ENCODE measurements at places on chromosomes 5 and 9.

DNA sequence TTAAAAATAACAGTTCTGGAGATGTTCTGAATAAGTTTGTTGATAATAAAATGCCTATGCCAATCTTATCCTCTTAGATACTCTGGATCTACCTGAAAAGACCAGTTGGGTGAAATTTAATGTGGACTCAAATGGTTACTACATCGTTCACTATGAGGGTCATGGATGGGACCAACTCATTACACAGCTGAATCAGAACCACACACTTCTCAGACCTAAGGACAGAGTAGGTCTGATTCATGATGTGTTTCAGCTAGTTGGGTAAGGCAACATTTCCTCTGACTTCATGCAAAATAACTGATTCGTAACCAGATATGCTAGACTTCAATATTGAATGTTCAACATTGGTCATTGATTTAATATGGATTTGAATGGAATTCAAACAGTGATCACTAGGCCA lies 27.0 kb downstream of the ERAP2 start:
- no peak for DNase-seq

DNA sequence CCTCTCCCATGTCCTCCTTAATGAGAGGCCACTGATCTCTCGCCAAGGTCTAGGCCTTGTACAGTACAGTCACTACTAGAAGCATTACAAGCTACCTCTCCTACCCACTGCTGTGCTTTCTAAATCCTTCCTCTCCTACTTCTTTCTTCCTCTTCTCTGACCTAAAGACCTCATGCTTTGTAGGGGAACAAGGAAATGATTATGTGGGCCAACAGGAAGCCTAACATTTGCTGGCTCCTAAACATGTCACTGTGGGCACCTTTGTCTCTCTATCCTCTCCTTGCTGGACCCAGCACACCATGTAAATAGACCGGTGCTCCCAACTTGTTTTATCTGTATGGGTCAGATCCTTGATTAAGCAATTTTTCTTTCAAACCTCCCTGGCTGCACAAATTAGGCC lies 16.7 kb downstream of the SLC28A3 start:
- no peak for DNase-seq

DNA sequence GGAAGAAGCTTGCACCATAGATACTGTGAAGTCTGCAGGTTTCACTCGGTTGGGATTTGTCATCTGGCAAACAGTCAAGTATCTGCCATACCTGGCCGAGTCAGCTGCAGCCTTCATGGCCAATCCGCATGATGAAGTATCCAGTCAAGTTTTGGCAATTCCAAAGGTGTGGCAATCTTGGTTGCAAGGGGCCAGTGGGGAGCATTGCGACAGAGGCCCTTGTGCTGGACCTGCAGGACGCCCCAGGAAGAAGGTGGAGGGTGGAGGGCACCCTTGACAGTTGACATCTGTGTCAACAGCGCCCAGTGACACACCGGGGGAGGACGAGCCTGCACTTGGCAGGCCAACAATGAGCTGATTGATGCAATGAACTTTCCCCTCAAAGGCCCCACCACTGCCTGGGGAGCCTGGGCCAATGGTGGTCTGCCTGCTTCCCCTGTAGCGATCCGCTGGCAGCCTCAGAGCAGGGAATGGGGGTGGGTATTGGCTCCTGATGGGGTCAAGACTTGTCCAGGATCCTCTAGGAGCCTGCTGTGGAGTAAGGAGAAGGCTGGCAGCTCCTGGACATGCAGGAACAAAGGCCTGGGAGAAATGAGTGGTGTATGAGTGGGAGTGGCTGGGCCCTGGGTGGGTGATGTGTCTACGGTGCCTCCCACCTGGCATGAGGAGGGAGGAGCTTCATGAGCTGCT lies 122.8 kb upstream of the PITX1 start:
- DNase-seq, result no peak

DNA sequence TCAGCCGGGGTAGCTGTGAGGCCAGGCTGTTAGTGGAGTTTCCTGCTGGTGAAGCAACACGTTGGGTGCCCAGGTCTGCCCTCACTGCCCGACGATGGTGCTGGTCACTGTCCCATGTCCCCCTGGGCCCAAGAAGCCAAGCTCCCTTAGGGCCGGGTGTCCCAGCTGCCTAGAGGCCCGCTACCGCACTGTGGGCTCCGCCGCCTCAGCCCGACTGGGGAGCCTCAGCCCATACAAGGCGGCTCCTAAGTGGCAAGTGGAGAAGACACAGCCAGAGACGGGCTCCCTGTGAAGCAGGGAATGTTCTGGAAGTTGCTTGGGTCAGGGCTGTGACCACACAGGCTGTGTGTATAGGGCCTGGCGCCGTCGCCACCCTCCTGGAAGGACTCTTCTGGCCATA lies 96.9 kb downstream of the RXRA start:
- no peak for DNase-seq

DNA sequence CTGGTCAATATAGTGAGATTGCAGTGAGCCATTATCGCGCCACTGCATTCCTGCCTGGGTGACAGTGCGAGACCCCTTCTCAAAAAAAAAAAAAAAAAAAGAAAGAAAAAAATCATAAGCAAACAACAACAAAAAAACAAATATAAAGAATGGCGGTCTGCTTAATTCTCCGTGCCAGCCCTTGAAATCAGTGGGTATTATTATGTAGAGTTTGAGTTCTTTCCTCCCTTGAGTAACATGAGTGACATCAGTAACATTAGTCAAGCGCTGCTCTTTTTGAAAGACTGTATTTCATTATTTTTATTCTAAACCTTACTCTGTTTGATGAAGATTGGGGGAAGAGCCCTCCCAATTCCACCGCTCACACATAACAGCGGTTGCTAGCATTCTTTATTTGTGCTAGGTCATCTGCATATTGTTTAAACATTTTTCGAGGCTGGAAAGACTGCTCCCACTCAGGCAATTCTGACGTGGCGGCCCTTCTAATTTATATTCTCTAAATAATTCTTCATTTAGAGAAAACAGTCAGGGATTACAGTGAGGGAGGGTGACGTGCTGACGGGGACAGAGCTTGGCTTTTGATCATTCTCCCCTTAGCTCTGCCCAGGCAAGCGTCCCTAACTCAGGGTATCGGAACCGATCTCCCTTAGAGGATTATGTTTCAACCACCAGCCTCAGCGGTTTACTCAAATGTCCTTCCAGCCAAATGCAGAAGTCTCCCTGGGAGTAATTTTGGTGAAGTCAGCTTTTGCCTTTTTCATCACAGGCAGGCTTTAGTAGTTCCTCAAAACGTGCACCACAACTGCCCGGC lies 860 bp upstream of the MARCHF6 start:
- DNase-seq, result no peak

- no peak for DNase-seq
These were observed 127.1 kb downstream of the RNF180 start for GRCh38 chr5:64292611-64293215.

DNA sequence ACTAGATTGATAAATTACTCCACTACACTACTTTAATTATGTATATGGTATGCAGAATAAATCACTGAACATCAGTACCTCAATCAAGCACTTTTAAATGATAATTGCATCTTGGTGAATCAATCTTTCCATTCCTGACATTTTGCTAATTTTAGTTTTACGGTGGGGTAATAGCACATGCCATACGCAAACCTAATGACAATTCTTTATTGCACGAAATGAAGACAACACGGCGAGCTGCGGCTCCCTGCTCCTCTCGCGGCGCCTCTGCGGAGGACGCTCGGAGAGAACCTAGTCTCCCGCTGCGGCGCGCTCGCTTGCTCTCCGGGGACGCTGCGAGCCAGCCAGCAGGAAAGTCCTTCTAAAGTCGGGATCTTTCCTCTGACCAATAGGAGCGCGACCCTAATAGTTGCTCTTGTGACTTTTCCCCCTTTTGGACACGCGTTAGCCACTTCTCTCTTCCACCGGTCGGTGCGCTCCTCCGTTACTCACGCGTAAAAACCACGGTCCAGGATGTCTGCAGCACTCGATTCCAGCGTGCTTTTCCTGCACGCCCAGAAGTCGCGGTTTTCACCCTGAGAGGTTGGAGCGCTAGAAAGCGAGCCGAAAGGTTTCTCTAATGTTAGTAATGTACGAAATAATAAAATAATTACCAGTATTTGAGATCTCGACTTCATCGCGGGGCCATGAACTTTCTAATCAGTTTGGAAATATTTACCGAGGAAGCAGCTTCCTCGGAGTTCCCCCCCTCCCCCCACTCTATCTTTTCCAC lies 1.0 kb upstream of the MEF2C start:
- DNase-seq, result peak; percentile 32

- DNase-seq, result no peak
These were observed 57.9 kb downstream of the KIAA1958 start for GRCh38 chr9:112544477-112544876.

GRCh38 chr5:120388016-120388781 lies 75.9 kb upstream of the PRR16 start:
- DNase-seq, result no peak

GRCh38 chr9:131645078-131645776 lies 94.6 kb downstream of the RAPGEF1 start:
- DNase-seq, result no peak

DNA sequence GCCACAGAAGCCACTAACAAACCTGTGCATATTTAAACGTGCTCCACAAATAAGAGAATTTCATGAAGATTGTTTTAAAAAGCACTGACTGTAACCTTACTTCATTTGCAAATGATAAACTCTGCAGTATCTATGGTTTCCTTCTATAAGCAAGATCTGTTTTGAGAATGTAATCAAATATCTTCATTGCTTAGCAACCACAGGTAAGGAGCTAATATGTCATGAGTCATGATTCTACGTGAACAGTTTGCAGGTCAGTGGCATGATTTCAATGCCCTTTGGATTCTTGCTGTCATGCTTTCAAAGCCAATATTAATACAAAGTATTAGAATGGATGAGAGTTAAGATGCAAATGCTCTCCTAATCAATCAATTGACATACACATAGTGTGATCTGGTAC lies 325.0 kb downstream of the EDIL3 start:
- DNase-seq, result no peak

- DNase-seq, result no peak
These were observed 253.9 kb downstream of the CEMIP2 start for GRCh38 chr9:71514344-71514975.

DNA sequence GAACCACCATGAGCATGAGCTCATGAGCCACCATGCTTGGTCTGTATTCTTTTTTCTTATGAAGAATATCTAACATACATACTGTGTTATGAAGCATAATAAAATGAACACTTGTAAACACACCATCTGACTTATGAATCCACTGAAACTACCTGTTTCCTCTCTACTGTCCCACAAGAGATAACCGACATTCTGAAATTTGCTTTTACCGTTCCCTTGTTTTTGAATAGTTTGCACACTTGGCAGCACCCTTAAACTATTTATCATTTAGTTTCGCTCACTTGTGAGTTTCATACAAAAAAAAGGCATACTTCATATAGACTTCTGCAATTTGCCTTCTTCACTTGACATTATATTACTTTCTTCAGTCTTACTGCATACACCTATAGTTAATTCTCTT lies 8.9 kb downstream of the LARS1 start:
- DNase-seq, result no peak

DNA sequence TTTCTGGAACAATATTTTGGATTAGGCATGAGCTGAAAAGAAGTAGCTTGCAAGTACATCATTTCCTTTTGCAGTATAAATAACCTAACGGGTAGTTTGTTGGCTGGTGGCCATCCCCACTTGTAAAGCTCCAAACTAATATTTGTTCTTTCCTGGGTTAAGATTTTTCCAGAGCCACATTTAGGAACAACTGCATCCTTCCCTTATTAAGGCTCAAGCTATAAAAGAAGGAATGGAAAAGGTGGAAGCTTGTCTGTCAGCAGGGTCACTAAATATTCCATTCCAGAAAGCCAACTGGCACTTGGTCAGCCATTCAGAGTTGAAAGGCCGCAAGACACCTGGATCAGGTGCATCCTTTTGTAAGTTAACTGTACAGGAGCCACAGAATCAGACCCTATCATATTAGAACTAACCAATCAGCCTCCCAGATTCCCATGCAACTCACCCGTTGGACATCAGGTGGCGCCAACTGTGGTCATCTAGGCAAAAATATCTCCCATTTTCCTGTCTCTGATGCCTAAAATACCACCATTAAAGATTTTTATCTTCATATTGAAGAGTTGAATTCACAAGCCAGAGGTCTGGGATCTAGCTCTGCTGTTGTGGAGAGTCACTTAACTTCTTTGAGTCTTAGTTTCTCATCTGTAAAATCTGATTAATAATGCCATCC lies 82.9 kb downstream of the PTCD2 start:
- no peak for DNase-seq

GRCh38 chr9:16626577-16627130 lies 243.8 kb downstream of the BNC2 start:
- peak; percentile 11 for DNase-seq

- DNase-seq, result no peak
These were observed 246.1 kb downstream of the FANCC start for GRCh38 chr9:95071450-95071849.

GRCh38 chr5:173568128-173568527 lies 48.3 kb downstream of the BOD1 start:
- no peak for DNase-seq

- DNase-seq, result peak; percentile 84
These were observed 27.5 kb downstream of the CEL start for GRCh38 chr9:133089271-133089671.

Data from body of pancreas (tissue), 4 donors.